ENCODE measurements at places on chromosomes 7 and 10. TPM values are rescaled to one million over a fixed set of nuclear protein-coding genes. Genes with fewer than 3 reads are reported as not detected.

FRMD4A gene
- total RNA-seq, result 75.3 TPM

ASB10 gene
- total RNA-seq, result not detected

CLCN1 gene
- total RNA-seq, result not detected

SPDYE6 gene
- 0.07 TPM for total RNA-seq

PIK3CG gene
- 4.7 TPM for total RNA-seq

DDC gene
- not detected for total RNA-seq

MMP21 gene
- total RNA-seq, result not detected

ATOH7 gene
- not detected for total RNA-seq

NCF1 gene
- total RNA-seq, result 0.40 TPM

TEX47 gene
- total RNA-seq, result not detected

TMEM236 gene
- 0.80 TPM for total RNA-seq

WEE2 gene
- not detected for total RNA-seq

PLAC9 gene
- total RNA-seq, result 1.7 TPM

EPO gene
- total RNA-seq, result not detected

MYOZ1 gene
- total RNA-seq, result not detected

PTF1A gene
- not detected for total RNA-seq

NUTM2E gene
- 0.05 TPM for total RNA-seq

CLRN3 gene
- total RNA-seq, result not detected

HTR5A gene
- total RNA-seq, result not detected

GDF2 gene
- total RNA-seq, result not detected

CALML5 gene
- not detected for total RNA-seq

NPFFR1 gene
- total RNA-seq, result not detected

MOGAT3 gene
- not detected for total RNA-seq

PTPRN2 gene
- total RNA-seq, result 12.1 TPM

LGI1 gene
- total RNA-seq, result not detected

TMEM196 gene
- not detected for total RNA-seq
